ENCODE measurements at places on chromosomes 1 and 21. TPM values are rescaled to one million over a fixed set of nuclear protein-coding genes. Genes with fewer than 3 reads are reported as not detected.

GMEB1 gene
- total RNA-seq: 6.5 TPM

FMO4 gene
- 2.7 TPM for total RNA-seq

ZSWIM5 gene
- total RNA-seq: 0.81 TPM

USP21 gene
- 19.5 TPM for total RNA-seq

All from Right ventricle myocardium inferior (tissue), 1 donor.